ENCODE measurements at places on chromosomes 2 and 18.

- no peak for DNase-seq
Measured at GRCh38 chr2:48948400-48949125, 193.0 kb upstream of the LHCGR start.

GRCh38 chr2:16417726-16418125, 247.9 kb downstream of the CYRIA start:
- no peak for DNase-seq

DNA sequence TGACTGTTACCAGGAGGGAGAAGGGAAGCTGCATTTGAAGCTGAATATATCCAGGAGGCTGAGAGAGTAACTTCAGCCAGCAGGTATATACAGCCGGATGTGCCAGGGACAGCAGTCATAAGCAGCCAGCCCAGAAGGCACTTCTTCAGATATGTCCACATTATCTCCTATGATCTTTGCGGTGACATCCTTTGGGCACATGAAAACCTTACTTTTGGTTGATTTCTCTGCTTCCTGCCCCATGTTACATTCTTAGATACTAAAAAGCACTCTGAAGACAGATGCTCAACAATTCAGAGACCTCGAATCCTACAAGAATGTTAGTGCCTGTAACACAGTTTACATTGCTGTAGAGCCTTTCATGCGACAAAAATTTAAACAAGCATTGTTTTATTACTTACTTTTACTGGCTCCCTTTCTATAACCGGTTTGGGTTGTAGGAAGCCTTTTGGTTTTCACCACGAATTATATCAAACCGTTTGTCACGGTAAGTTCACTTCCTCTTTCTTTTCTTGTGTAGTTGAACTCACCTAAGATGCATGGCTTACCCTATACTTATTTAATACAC, 50.3 kb upstream of the TLK1 start:
- DNase-seq, result no peak

DNA sequence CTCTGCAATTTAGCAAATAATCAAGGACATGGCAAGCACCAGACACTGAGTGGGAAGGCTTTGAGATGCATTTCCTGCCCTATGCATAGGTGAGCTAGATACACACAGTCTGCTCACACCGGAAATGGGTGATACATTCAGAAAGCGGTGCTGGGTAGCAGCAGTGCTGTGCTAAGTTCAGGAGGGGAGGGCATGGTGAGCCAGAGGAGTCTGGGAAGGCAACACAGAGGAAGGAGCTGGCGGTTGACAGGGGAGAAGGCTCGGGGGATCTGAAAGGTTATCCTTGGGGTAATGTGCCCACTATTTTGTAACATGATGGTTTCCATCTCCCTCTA, 57.4 kb upstream of the EPAS1 start:
- DNase-seq, result no peak

DNA sequence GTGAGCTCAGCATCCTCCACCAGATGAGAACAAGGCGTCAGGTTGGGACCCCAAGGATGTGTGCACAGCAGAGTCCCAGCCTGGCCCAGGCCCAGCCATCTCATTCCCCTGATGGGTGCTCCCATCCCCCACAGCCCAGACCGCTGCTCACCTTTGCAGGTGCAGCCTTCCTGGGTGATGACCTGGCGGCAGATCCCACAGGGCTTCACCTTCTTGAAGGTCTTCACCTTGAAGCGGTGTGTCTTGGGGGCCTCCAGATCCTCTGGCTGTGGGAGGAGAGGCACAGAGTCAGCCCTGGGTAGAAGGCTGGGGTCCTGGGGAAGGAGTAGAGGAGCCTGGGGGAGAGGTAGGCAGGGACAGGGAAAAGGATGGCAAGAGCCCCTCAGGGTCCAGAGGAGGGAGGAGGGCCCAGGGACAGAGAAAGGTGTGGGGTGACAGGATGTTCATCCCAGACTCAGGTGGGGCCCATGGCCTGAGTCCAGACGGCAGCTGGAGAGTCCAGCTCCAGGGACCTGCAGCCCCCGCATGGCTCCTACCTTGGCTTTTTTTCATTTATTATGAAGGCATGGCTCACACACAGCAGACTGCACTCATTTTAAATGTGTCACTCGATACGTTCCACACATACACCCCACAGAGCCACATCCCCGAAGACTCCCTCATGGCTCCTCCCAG, 11.9 kb downstream of the TNS1 start:
- DNase-seq, result peak; percentile 14

- no peak for DNase-seq
Measured at GRCh38 chr2:1550076-1550475, 136.8 kb downstream of the TPO start.

DNA sequence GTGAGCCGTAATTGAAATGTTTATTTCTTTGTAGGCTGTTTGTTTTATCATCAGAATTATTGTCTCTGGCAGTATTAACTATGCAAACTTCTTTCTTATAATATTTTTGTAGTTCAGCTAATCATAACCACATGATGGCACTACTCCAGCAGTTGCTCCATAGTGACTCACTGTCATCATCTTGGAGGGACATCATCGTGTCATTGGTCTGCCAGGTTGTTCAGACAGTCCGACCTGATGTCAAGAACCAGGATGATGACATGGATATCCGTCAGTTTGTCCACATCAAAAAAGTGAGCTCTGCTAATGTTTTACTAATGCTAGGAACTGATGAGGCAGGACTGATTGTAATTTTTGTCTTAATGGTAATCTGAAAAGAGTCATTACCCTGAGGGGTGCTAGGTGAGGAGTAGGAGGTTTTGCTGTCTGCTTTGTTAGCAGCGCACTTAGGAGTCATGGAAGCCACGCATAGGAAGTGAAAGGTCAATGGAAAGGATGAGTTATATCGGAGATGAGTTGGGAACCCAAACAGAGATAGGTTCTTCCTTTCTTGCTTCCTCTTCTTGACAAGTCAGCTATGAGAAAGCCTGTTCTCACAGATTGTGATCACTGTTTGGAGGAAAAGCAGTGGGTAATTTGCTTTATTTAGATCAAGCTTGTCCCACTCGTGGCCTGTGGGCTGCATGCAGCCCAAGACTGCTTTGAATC, 49.2 kb downstream of the PIKFYVE start:
- no peak for DNase-seq

DNA sequence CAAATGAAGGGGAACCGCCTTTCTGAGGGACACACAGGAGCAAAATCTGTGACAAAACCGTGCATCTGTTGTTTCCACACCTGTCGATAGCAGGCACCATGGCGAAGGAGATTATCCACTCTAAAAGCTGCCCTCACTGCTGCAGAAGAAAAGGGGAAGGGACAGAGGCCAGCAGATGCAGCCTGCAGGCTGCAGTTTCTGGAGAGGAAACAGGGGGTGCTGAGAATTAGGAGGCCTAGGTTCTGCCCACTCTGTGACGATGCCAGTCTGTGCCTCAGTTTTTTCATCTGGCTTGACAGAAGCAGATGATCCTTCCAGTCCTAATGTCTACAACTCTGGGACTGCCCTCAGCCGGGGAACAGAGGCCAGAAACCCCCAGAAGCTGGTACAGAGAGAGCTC, 17.7 kb downstream of the PAX8 start:
- DNase-seq, result no peak

- peak; percentile 45 for DNase-seq
Measured at GRCh38 chr2:173851141-173851641, 114.0 kb downstream of the SP3 start.
